ENCODE measurements at places on chromosomes 7 and 10.

GRCh38 chr10:73205890-73206289 lies 38.0 kb downstream of the FAM149B1 start:
- DNase-seq: no peak

DNA sequence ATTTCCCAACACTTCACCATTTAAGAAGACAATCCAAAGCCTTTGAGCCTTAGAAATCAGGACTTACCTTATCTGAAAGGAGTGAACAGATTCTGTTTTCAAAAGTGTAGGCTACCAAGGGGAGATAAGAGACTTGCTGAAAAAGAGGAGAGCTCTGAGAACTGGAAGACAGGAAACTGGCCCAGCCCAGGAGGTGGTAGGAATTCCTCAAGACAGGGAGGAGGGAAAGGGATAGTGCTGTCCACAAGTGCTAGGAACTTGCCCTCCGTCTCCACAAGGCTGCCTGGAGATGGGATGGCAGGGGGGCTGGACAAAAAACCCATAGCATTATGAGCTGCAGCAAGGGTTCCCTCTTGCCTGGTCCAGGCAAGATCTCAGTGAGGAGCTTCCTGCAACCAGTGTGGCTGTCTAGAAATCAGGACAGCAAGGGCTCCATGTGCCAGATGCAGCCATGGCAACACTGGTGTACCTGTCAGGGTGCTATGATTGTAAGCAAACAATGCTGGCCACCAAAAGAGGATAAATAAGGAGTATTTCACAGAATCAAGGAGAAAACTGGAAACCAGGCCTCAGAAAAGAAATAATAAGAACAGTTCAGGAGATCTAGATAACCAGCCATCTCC lies 22.7 kb upstream of the FRMD4A start:
- DNase-seq: no peak

GRCh38 chr7:4841007-4841784 lies 20.6 kb downstream of the PAPOLB start:
- no peak for DNase-seq

GRCh38 chr7:36686499-36686898 lies 37.8 kb downstream of the AOAH start:
- DNase-seq: no peak

GRCh38 chr7:113880559-113880958 lies 38.2 kb downstream of the PPP1R3A start:
- DNase-seq: no peak

DNA sequence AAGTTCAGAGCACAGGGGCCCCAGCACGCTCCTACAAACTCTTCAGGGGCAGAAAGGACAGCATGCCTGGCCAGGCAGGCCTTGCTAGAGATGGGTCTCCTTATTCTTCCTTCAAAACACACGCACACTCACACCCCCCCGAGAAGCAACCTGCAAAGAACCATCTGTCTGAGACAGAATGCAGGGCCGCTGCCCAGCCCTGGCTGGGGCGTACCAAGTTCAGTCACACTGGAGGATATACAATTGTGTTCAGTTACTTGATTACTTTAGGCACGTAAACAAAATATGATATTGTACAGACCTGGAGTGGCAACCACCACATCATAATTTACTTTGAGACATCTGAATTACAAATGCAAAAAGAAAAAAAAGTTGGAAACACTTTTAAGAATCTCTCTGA lies 5.7 kb downstream of the FAM53B start:
- no peak for DNase-seq

Measured in stimulated activated naive B cell treated with anti-CD40 and anti-IgM and Interleukin-4, amounts not matched to agents 10 μg/mL and 1 μg/mL and 100 μg/mL, for 72 hours (primary cell).